ENCODE measurements at places on chromosomes 4 and X. TPM values are rescaled to one million over a fixed set of nuclear protein-coding genes. Genes with fewer than 3 reads are reported as not detected.

RBM46 gene
- not detected for total RNA-seq

CSAG3 gene
- not detected for total RNA-seq

ATP11C gene
- 26.2 TPM for total RNA-seq

CC2D2A gene
- 31.2 TPM for total RNA-seq

TEX11 gene
- total RNA-seq = not detected

GAGE13 gene
- not detected for total RNA-seq

PRKX gene
- 37.2 TPM for total RNA-seq

NEIL3 gene
- total RNA-seq = 2.1 TPM

ESX1 gene
- not detected for total RNA-seq

SPARCL1 gene
- total RNA-seq = 4.0 TPM

ANK2 gene
- total RNA-seq = 20.8 TPM

SLC16A2 gene
- total RNA-seq = 22.9 TPM

SYN1 gene
- total RNA-seq = 0.71 TPM

TRAM1L1 gene
- 5.9 TPM for total RNA-seq

POLN gene
- total RNA-seq = 4.2 TPM

PCSK1N gene
- 13.1 TPM for total RNA-seq

GCNA gene
- 4.4 TPM for total RNA-seq

MGAT4D gene
- total RNA-seq = not detected

RTL9 gene
- total RNA-seq = 0.05 TPM

TLL1 gene
- total RNA-seq = 39.2 TPM

PPBP gene
- total RNA-seq = not detected

SLC6A14 gene
- total RNA-seq = not detected

RHOXF1 gene
- total RNA-seq = not detected

RADX gene
- not detected for total RNA-seq

SH3RF1 gene
- 31.8 TPM for total RNA-seq

PNCK gene
- total RNA-seq = 5.1 TPM

RAB9B gene
- 2.0 TPM for total RNA-seq

ATP2B3 gene
- total RNA-seq = 0.39 TPM

MAGEA1 gene
- total RNA-seq = not detected

SUPT20HL1 gene
- not detected for total RNA-seq

SSX2 gene
- not detected for total RNA-seq

G6PD gene
- total RNA-seq = 108 TPM

VCX gene
- total RNA-seq = not detected

PALLD gene
- total RNA-seq = 396 TPM

NDNF gene
- 0.24 TPM for total RNA-seq

POU4F2 gene
- total RNA-seq = not detected

PABPC1L2A gene
- total RNA-seq = not detected

STPG2 gene
- total RNA-seq = not detected

TCEAL7 gene
- 13.4 TPM for total RNA-seq

SSX3 gene
- total RNA-seq = not detected

FAM184B gene
- total RNA-seq = not detected

PDZD4 gene
- total RNA-seq = 26.6 TPM

CA5B gene
- 10.7 TPM for total RNA-seq

CXorf65 gene
- total RNA-seq = not detected

CSN1S1 gene
- total RNA-seq = not detected

METTL14 gene
- 52.0 TPM for total RNA-seq

F8A2 gene
- total RNA-seq = not detected

DGAT2L6 gene
- total RNA-seq = not detected

ACOX3 gene
- total RNA-seq = 25.2 TPM
